ENCODE measurements at places on chromosomes 5 and 9. TPM values are rescaled to one million over a fixed set of nuclear protein-coding genes. Genes with fewer than 3 reads are reported as not detected.
A peak's percentile ranks its signal among the peaks of the same experiment; 100 is the strongest.

GRCh38 chr5:173758676-173759075, 129.5 kb upstream of the CPEB4 start:
- H3K4me3 ChIP-seq = no peak overlapping the region
- no peaks in the 10 kb centered on the region for H3K4me1 ChIP-seq
- H3K27me3 ChIP-seq = no peaks in the 10 kb centered on the region

GRCh38 chr9:95181226-95181818, 136.2 kb downstream of the FANCC start:
- no peaks in the 10 kb centered on the region for H3K4me1 ChIP-seq
- H3K4me3 ChIP-seq = no peak overlapping the region
- no peak for DNase-seq
- no peaks in the 10 kb centered on the region for H3K36me3 ChIP-seq
- no peaks in the 10 kb centered on the region for H3K27me3 ChIP-seq

DNA sequence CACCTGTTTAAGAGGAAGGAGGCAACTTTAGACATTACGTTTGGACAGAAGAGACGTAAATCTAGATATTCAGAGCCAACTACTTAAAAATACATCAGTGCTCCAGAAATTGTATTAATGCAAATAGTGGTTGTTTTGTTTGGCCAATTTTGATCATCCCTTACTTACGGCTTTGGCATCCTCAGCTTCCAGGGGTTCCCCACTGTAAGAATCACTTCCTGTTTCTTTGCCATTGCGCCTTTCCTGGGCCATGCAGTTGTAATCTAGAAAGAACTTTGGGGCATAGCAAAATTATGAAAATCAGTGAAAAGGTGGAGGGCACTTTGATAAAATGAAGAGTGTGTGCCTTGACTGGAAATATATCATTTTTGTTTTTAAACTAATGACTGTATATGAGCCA, 537.2 kb upstream of the TLE4 start:
- H3K36me3 ChIP-seq = no peaks in the 10 kb centered on the region
- no peak overlapping the region for H3K4me3 ChIP-seq
- no peaks in the 10 kb centered on the region for H3K4me1 ChIP-seq
- no peak for DNase-seq
- H3K27me3 ChIP-seq = no peaks in the 10 kb centered on the region

Gene OR1J2
- not detected for total RNA-seq

DNA sequence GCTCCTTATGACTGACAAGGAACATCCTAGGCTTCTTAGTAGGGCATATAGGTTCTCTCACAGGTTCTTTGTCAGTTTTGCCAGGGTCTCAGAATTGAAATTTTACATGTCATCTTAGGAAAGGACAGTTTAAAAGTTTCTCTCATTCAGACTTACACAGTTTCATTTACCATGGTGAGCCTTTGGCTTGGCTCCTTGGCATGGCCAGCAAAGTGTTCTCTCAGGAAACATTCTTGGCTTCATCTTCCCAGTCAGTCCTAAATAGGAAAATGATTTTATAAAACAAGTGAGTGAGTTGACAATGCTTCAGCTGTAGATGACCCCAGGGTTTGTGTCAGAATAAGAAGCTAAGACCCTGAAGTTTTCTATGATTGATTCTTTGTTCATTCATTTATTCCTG, 191.6 kb downstream of the PCSK5 start:
- H3K4me3 ChIP-seq = no peak overlapping the region
- H3K27ac ChIP-seq = no peak overlapping the region
- no peaks in the 10 kb centered on the region for H3K36me3 ChIP-seq
- H3K4me1 ChIP-seq = no peaks in the 10 kb centered on the region

DNA sequence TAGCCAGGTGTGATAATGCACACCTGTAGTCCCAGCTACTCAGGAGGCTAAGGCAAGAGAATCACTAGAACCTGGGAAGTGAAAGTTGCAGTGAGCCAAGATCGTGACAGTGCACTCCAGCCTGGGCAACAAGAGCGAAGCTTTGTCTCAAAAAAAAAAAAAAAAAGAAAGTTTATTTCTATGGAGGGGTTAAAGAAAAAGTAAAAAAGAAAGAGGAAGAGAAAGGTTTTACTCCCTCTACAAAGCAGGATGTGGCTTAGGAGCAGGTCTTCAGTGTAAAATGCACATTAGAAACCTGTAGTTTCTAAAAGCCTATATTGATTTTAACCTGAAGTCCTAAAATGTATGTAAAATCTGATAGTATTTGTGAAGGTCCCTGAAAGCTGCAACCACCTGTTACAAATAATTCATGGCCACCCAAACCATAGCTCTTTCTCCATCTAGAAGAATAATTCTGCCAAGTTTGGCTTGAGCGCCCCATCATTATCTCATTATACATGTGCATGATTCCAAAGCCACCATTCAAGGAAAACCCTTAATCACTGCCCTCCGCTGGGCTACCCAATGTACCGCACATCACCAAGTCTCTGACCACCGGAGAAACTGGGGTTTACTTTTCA, 3.4 kb downstream of the FNBP1 start:
- H3K36me3 ChIP-seq = no peaks in the 10 kb centered on the region
- no peak for DNase-seq
- H3K27me3 ChIP-seq = no peaks in the 10 kb centered on the region
- H3K27ac ChIP-seq = peak overlapping the region; percentile 97

DNA sequence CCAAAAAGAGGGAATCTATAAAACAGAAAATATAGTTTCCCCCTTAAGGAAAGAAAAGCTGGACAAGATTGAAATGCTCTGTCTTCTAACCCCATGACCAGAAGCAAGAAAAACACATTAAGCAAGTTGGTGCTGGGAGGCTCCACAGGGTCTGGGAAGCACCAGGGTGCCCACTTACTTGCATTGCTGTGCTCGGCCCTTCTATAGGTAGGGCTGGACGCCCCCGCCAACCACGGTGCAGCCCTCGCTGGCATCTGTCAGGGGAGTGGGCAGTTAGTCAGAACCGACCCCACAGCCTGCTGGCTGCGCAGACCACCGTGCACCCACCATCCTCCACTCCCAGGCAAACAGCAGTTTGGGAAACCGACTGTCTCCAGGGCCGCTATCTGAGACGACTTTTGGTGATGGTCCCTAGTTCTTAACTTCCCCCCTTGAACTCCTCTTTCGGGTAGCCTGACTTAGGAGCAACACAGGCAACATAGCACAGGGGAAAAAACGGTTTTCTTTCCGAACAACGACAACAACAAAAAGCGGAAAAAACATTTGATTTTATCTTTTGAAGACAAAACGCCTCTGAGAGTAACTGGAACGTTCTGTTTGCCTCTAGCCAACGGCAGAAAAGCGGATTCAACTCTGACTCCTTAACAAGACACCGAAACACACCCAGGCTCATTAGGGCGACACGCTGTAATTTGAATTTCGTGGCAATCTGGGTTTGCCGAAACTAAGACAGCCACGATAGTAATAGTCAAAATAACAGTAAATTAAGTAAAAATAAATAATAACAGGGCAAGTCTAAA, 3.9 kb downstream of the IRX2 start:
- peaks cover 23% of the 10 kb centered on the region for H3K4me1 ChIP-seq
- no peaks in the 10 kb centered on the region for H3K36me3 ChIP-seq
- H3K4me3 ChIP-seq = no peak overlapping the region
- peaks cover 6% of the 10 kb centered on the region for H3K27me3 ChIP-seq
- no peak overlapping the region for H3K27ac ChIP-seq

DNA sequence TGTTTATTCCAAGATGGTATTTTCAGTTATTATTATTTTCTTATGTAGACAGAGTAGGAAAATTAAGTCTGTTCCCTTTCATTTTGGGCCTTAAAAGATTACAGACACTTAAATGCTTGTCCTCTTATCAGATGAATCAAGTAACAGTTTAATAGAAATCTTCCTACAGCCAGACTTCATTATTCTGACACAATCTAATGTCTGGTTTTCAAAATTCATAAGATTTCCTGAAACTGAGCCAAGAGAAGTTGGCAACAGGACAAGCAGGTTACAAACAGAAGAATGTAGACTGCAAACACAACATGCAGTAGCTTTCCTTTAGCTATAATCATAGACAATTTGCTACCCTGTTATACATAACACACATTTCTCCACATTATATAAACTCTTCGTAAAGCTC, 130.5 kb downstream of the FBXL17 start:
- H3K27me3 ChIP-seq = no peaks in the 10 kb centered on the region
- no peak for DNase-seq
- no peak overlapping the region for H3K4me3 ChIP-seq
- H3K27ac ChIP-seq = no peak overlapping the region

GRCh38 chr5:84794486-84795035, 409.9 kb upstream of the EDIL3 start:
- DNase-seq = no peak
- no peak overlapping the region for H3K27ac ChIP-seq
- H3K4me3 ChIP-seq = no peak overlapping the region
- H3K27me3 ChIP-seq = no peaks in the 10 kb centered on the region
- no peaks in the 10 kb centered on the region for H3K36me3 ChIP-seq

- no peaks in the 10 kb centered on the region for H3K27me3 ChIP-seq
- no peak overlapping the region for H3K27ac ChIP-seq
- no peak overlapping the region for H3K4me3 ChIP-seq
- DNase-seq = no peak
Measured at GRCh38 chr9:100290714-100291113, 62.0 kb downstream of the TEX10 start.

- no peak for DNase-seq
- H3K27ac ChIP-seq = no peak overlapping the region
- H3K36me3 ChIP-seq = no peaks in the 10 kb centered on the region
- no peak overlapping the region for H3K4me3 ChIP-seq
- H3K4me1 ChIP-seq = no peaks in the 10 kb centered on the region
Measured at GRCh38 chr9:98833090-98833956, 25.9 kb downstream of the GALNT12 start.

DNA sequence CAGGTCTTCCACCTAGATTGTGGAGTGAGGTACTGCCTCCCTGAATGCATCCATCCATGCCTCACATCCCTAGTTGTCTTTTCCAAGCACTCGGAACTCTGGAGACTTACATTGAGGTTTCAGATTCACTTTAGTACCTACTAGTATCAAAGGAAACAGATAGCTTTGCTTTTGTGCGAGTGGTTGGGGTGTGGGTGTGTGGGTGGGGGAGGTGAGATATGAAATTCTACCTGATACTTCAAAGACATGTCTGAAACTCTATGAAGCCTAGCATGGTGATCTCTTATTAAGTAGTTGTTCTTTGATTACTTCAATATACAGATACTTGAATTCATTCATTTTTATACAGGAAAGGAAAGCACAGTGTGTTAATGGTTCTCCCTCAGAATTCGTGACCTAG, 64.4 kb downstream of the MCCC2 start:
- H3K4me1 ChIP-seq = no peaks in the 10 kb centered on the region
- no peaks in the 10 kb centered on the region for H3K27me3 ChIP-seq
- DNase-seq = no peak
- H3K27ac ChIP-seq = no peak overlapping the region
- no peak overlapping the region for H3K4me3 ChIP-seq
- H3K36me3 ChIP-seq = peaks cover 19% of the 10 kb centered on the region

Gene INSL6
- not detected for total RNA-seq

DNA sequence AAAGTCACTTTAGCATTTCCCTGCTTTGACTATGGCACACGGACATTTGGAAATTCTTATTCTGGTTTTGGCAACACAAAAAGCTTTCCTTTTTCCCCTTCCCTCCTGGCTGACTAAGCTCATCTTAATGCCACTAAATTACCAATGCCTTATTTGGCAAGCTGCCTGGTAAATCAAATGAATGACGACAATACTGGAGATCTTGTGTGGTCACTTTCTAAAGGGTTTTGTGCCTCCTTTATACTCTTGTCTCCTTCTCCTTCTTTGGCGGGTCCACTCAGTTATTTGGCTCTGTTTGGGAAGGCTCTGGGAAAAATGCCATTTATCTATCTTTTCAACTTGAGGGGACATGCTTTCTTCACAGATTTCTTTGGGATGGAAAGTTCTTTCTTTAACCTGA, 34.9 kb downstream of the SH3GL2 start:
- DNase-seq = no peak
- no peaks in the 10 kb centered on the region for H3K27me3 ChIP-seq
- H3K4me3 ChIP-seq = no peak overlapping the region
- H3K4me1 ChIP-seq = no peaks in the 10 kb centered on the region

Gene TMEM252
- total RNA-seq = not detected

Gene PKN3
- 8.3 TPM for total RNA-seq

Gene BHMT2
- total RNA-seq = 4.2 TPM

Gene PDE4D
- 86.9 TPM for total RNA-seq
